Activated T-cell treated with anti-CD3 and anti-CD28 coated beads, Interleukin-2, amount 50 U/mL, for 1 hour (primary cell): ENCODE measurements at places on chromosomes 3 and 15.

GRCh38 chr3:70464876-70465275 lies 152.4 kb upstream of the MDFIC2 start:
- no peak for DNase-seq

DNA sequence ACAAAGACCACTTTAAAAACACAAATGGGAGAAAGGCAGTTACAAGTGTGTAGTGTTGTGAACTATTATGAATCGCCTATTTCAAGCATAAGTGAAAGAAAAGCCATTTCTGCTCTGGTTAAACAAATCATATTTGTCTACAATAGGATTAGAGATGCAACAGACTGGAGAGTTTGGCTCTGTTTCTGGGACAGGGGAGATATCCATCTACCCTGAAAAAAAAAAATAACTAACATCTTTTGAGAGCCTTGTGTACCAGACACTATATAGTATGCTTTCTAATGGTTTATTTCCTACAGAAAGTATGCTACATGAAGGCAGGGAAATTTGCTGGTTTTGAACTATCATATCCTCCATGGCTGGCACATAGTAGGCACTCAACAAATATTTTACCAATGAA lies 106.7 kb upstream of the FHIT start:
- no peak for DNase-seq

- DNase-seq: no peak
Measured at GRCh38 chr3:195896361-195897080, 11.8 kb downstream of the TNK2 start.

DNA sequence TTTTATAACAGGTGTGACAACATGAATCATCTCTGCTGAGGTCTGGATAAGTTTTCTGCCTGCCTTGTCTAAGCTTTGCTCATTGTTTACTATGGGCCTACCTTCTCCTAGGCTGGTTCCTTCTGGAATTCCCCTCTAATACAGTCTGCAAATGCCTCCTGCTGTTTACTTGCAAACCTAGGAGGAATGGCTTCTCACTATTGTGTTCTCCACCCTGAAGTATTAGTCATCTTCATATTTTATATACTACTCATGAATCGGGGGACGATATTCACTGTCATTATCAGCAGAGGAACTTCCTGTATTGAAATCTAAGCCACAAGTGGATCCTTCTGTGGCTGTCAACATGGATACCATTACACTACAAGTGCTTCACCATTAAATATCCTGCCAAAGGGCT lies 154.8 kb downstream of the PLCL2 start:
- DNase-seq: no peak

DNA sequence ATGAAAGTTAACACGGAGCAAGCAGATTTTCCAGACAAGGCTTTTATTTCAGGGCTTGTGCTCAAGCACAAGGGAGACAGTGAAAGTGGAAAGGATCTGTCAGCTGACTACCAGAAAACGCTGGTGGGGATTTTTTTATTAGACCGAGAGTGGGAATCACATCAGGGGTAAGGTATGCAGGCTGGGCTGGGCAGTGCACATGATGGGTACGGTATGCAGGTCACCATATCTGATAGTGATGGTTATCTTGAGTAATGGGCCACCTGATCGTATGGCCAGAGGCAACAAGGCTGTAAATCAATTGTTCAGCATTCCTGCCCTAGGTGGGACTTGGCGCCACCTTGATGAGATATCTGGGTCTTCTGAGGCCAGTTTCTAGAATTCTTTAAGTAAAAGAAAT lies 36.9 kb upstream of the PIAS1 start:
- no peak for DNase-seq

- DNase-seq: no peak
Measured at GRCh38 chr3:46736006-46736872, 18.6 kb upstream of the PRSS50 start.

DNA sequence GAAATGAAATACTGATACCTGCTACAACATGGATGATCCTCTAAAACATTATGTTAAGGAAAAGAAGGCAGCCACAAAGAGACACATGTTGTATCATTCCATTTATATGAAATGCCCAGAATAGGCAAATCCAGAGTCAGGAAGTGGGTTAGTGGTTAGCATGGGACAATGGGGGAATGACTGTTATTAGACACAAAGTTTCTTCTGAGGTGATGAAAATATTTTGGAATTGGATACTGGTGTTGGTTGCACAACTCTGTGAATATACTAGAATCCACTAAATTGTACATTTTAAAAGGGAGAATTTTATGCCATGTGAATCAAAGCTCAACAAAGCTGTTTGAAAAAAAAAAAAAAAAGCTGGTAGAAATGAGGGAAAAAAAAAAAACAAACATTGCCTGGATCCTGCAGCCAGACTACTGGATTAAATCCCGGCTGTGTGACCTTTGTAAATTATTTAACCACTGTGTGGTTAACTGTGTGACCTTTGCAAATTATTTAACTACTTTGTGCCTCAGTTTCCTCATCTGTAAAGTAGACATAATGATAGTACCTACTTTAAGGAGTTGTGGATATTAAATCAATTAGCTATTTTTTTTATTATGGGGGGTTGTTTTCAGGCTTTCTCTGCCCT lies 75.6 kb upstream of the PRICKLE2 start:
- DNase-seq: no peak

DNA sequence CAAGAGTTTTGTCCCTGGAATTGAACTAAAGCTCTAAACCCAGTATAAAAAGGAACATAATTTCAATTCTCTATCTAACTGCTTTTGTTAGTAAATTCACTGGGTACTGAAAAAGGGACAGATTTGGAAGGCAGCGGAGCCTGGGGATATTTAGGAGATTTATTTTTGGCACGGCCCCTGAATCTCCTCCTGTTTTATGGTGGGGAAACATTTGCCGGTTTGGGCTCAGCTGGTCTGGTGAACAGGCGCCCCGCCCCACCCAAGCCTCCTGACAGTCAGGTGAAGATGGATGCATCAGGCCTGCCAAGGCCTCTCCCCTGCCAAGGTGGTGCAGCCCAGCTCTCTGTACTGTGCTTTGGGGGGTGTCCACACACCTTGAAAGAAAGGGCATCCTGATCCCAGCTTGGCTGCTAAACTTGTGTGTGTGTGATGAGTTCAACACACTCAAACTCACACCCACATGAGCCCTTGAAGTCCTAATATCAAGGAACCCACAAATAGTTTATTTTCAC lies 46.3 kb downstream of the EBLN2 start:
- no peak for DNase-seq

- DNase-seq: peak; percentile 50
Measured at GRCh38 chr3:39101022-39101689, 6.3 kb downstream of the GORASP1 start.

DNA sequence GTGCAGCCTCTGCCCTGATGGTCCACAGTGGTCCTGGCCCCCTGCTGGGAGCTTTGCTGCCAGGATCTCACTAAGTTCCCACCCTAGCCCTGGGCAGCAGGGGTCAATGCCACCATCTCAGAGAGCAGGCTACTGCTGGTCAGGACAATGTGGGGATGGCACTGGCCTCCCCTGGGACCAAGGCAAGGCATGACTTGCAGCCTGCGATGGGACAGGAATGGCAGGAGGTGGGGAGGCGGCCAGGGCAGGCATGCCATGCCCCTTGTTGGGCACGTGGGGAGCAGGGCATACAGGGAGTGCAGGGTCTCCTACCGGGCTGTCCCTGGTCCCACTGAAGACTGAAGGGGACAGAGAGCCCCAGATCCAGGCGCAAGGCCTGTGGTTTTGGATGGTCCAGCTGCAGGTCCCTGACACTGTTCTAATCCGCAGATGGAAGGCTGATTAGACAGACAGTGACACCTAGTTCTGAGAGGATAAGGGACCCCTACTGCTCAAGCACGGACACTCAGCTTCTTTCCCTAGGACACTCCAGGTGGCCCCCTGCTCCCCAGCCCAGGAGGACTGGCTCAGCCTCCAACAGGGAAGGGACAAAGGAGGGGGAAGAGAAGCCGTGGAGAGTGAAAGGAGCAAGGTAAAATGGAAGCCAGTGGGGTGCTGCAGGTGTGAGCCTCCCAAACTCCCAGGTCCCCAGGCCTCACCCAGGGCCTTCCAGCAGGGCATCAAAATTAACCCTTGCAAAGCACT lies 69.2 kb upstream of the RPL32 start:
- no peak for DNase-seq

GRCh38 chr15:68271854-68272471 lies 5.6 kb upstream of the FEM1B start:
- DNase-seq: no peak

GRCh38 chr15:90095521-90095959 lies 6.7 kb downstream of the IDH2 start:
- no peak for DNase-seq

DNA sequence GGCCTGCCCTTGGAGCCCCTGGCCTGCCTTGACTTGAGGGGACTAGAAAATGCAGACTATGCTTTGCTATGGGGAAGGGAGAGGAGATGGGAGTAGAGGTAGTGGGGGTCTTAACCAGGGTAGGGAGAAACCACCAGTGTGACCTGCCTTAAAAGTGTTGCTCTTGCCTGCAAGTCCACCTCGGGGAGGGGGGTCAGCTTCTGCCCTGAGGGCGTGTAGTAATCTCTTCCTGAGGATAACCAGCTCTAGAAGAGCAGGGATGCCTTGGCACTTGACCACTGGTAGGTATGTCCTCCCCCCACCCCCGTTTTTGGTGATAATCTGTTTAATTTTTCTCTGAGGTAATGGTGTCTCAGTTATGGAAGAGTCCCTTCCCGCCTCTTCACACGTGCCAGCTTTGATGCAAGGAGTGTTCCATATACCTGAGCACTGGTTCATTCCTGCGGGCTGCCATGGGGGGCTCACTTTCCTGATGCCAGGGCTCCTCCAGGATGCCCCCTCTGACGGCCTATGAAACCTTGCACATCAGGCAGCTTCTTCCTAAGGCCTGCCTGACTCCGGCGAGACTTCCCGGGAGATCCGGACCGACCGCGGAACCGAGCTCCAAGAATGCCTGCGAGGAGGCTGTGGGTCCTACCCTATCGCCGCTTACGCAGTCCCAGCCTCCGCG lies 780 bp upstream of the P4HTM start:
- DNase-seq: no peak

GRCh38 chr3:187014417-187014864 lies 84.1 kb downstream of the ST6GAL1 start:
- DNase-seq: no peak

DNA sequence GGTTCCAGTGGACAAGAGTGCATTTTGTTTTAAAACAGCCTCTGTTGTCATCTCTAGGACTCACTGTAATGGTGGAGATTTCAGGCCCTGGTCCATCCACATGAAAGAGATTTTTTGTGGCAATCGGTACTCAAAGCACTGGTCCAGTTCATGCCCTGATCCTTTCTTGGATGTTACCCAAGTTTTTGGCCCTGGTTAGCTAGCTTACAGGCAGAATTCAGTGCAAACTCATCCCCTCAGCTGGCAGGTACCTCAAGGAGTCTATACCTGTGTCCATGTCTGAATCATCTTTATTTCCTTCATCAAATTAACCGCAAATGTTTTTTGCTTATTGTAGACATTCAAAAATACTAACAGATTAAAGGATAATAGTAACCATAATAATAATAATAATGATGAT lies 13.7 kb upstream of the MEF2A start:
- no peak for DNase-seq
